ENCODE measurements at places on chromosomes 2 and 18.

GRCh38 chr18:54736981-54737380 lies 91.3 kb upstream of the RAB27B start:
- no peak for DNase-seq
- H3K4me3 ChIP-seq = no peak overlapping the region
- no peak overlapping the region for H3K27ac ChIP-seq
- no peaks in the 10 kb centered on the region for H3K36me3 ChIP-seq
- H3K4me1 ChIP-seq = no peaks in the 10 kb centered on the region

DNA sequence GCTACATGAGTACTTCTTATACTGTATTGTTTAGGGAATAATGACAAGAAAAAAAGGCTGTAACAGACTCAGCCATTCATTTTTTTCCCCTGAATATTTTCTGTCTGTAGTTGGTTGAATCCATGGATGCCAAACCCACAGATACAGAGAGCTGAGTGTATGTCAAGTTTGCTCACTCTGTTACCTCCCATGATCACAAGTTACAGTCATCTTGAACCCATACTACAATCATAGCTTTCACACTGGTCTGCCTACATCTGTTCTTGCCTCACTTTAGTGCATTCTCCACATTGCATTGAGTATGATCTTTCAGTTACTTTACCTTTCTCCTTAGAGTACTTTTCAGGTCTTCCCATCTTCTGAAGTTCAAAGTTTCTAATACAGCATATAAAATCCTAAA lies 94.0 kb downstream of the BIRC6 start:
- H3K4me1 ChIP-seq = peaks cover 5% of the 10 kb centered on the region
- H3K4me3 ChIP-seq = no peak overlapping the region
- H3K36me3 ChIP-seq = peaks cover 8% of the 10 kb centered on the region
- H3K27ac ChIP-seq = no peak overlapping the region

DNA sequence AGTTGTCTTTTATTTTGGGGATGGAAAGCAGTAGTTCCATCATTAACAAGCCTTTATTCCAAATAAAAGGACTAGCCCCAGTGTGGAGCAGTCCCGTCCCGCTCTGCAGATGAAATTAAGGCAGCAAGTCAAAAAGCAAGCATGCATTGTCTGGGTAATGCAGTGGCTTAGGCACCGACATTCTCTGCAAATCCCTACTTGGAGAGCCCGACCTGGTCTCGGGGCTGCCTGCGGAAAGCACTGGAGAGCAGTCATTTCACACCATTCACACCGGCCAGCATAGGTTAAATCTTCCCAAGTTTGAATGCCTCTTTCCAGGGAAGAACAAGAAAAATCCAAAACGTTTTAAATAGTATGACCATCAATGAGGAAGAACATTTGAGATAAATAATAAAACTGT lies 24.4 kb upstream of the RAB12 start:
- H3K4me1 ChIP-seq = no peaks in the 10 kb centered on the region
- no peak overlapping the region for H3K27ac ChIP-seq

GRCh38 chr2:74671479-74671878 lies 17.4 kb downstream of the SEMA4F start:
- no peaks in the 10 kb centered on the region for H3K4me1 ChIP-seq
- no peak overlapping the region for H3K4me3 ChIP-seq
- H3K27ac ChIP-seq = no peak overlapping the region
- DNase-seq = no peak

- no peaks in the 10 kb centered on the region for H3K36me3 ChIP-seq
- H3K27me3 ChIP-seq = no peaks in the 10 kb centered on the region
- peaks cover 7% of the 10 kb centered on the region for H3K4me1 ChIP-seq
- H3K27ac ChIP-seq = no peak overlapping the region
- no peak overlapping the region for H3K4me3 ChIP-seq
These were observed 8.5 kb downstream of the UXS1 start for GRCh38 chr2:106185475-106186184.

DNA sequence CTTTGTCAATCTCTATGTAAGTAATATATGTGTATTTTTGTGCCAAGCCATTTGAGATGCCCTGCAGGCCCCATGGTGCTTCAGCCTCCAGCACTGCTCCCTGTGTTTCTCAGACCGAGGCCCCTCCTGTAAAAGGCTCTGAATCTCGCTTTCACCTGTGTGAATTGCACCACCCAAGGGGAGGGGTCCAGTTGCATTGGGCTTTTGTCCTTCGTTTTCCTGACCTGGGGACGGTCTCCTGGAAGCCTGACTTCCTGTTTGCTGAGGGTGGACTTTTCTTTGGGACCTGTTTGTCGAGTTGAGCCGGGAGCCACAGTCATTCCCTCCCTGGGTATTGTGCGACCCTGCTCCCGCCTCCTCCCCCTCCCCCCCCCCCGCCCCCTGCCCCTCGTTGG lies 48.9 kb downstream of the AGAP1 start:
- no peaks in the 10 kb centered on the region for H3K4me1 ChIP-seq
- DNase-seq = no peak
- H3K27ac ChIP-seq = no peak overlapping the region
- no peak overlapping the region for H3K4me3 ChIP-seq
- no peaks in the 10 kb centered on the region for H3K36me3 ChIP-seq

- DNase-seq = no peak
- H3K27me3 ChIP-seq = no peaks in the 10 kb centered on the region
- H3K27ac ChIP-seq = peak overlapping the region; percentile 75
These were observed 540 bp downstream of the ATP9B start for GRCh38 chr18:79069717-79070151.

DNA sequence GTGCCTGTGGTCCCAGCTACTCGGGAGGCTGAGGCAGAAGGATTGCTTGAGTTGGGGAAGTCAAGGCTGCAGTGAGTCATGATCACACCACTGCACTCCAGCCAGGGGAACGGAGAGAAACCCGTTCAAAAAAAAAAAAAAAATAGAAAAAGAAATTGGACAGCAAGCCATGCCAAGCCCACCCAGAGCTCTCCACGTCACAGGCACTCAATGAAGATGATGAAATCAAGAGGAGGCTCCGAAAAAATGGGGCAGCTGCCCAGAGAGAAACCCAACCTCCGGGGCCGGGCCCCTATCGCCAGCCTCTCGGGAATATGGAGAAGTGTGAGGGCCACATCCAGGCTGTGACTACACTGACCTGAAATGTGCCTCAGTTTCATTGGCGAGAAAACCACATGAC lies 40.0 kb downstream of the BIN1 start:
- H3K4me1 ChIP-seq = peaks cover 40% of the 10 kb centered on the region
- DNase-seq = no peak
- no peaks in the 10 kb centered on the region for H3K36me3 ChIP-seq
- H3K27ac ChIP-seq = no peak overlapping the region

- no peak for DNase-seq
- H3K4me3 ChIP-seq = no peak overlapping the region
- no peaks in the 10 kb centered on the region for H3K36me3 ChIP-seq
- no peaks in the 10 kb centered on the region for H3K27me3 ChIP-seq
- H3K27ac ChIP-seq = no peak overlapping the region
- H3K4me1 ChIP-seq = peaks cover 13% of the 10 kb centered on the region
These were observed 53.8 kb downstream of the SMAD7 start for GRCh38 chr18:48896875-48897511.

DNA sequence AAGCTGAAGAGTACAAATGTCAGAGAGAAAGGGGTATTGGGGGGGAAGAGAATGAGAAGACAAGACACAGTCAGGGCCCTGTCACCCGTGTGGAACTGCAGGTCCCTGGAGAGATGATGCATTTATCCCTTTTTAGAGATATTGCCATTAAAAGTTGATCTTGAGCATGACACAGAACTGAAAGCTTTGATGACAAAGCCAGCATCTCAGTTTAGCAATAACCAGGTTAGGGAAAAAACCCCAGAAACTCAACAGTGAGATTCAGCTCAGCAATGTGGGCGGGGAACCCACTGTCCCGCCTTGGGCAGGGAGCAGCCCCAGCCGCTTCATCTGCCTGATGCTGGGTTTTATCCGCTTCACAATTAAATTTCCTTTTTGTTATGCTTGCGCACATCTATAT lies 181.1 kb downstream of the NEDD4L start:
- H3K4me3 ChIP-seq = no peak overlapping the region
- no peaks in the 10 kb centered on the region for H3K36me3 ChIP-seq
- no peaks in the 10 kb centered on the region for H3K27me3 ChIP-seq
- peak overlapping the region; percentile 95 for H3K27ac ChIP-seq
- H3K4me1 ChIP-seq = peaks cover 77% of the 10 kb centered on the region
- DNase-seq = peak; percentile 37

DNA sequence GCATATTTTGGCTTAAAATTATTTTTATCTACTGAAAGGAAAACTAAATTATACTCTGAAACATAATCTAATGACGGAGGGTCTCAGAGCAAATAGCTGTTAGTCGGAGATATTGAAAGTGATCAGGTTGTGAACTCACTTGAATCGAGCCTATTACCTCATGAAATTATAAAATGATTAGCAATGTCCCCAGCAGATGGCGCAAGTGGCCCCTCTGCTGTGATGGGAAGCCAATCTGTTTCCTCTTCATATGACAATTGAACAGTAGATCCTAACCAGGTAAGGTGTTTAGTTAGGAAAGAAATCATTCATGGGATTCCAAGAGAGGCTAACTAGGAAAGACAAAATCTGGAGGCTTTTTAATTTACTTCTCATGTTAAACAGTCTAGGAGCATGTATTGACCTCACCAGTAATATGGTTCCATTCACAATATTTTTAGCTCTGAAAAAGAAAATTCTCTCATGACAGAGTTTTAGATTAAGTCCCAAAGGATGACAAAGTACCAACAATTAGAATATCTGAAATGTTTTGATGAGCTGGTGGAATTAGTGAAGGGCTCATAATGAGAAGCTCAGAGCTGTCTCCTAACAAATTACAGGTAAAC lies 29.9 kb upstream of the MPPE1 start:
- no peaks in the 10 kb centered on the region for H3K4me1 ChIP-seq
- H3K4me3 ChIP-seq = no peak overlapping the region
- H3K27ac ChIP-seq = no peak overlapping the region
- DNase-seq = peak; percentile 85

GRCh38 chr2:198698230-198698629 lies 759.5 kb downstream of the SATB2 start:
- no peaks in the 10 kb centered on the region for H3K27me3 ChIP-seq

DNA sequence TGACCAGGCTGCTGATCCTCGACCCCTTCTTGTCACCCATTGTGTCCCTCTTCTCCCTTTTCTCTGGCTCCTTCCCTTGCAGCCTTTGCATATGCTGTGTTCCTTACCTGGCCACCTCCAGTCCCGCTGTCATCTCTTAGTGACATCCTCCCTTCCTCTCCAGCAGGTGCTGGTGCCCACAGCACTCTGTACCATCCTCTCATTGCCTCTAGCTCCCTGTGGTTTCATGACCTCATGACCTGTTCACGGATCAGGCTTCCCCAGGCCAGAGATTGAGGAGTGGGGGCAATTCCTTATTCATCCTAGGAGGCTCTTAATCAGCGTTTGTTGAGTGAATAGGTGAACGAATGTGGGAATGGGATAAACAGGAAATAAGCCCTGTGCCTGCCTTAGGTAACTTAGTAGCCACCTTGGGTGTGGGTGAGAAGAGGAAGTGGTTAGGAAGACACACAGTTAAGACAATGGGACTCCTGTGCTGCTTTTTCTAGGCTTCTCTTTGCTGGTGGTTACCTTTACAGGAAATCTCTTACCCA lies 35.5 kb downstream of the ITGA6 start:
- H3K27ac ChIP-seq = no peak overlapping the region
- no peaks in the 10 kb centered on the region for H3K36me3 ChIP-seq
- H3K4me1 ChIP-seq = peaks cover 22% of the 10 kb centered on the region

- H3K27ac ChIP-seq = no peak overlapping the region
- no peaks in the 10 kb centered on the region for H3K27me3 ChIP-seq
- H3K4me3 ChIP-seq = no peak overlapping the region
- H3K36me3 ChIP-seq = no peaks in the 10 kb centered on the region
- H3K4me1 ChIP-seq = no peaks in the 10 kb centered on the region
These were observed 58.4 kb downstream of the ALPK2 start for GRCh38 chr18:58570360-58571064.

GRCh38 chr2:66852953-66853352 lies 418.0 kb downstream of the MEIS1 start:
- DNase-seq = no peak
- H3K4me3 ChIP-seq = no peak overlapping the region
- no peaks in the 10 kb centered on the region for H3K36me3 ChIP-seq
- no peaks in the 10 kb centered on the region for H3K27me3 ChIP-seq

GRCh38 chr2:237674731-237675276 lies 47.4 kb downstream of the LRRFIP1 start:
- peak overlapping the region; percentile 42 for H3K27ac ChIP-seq
- H3K27me3 ChIP-seq = no peaks in the 10 kb centered on the region
- no peak overlapping the region for H3K4me3 ChIP-seq
- H3K36me3 ChIP-seq = no peaks in the 10 kb centered on the region
- H3K4me1 ChIP-seq = peaks cover 24% of the 10 kb centered on the region
- peak; percentile 56 for DNase-seq

DNA sequence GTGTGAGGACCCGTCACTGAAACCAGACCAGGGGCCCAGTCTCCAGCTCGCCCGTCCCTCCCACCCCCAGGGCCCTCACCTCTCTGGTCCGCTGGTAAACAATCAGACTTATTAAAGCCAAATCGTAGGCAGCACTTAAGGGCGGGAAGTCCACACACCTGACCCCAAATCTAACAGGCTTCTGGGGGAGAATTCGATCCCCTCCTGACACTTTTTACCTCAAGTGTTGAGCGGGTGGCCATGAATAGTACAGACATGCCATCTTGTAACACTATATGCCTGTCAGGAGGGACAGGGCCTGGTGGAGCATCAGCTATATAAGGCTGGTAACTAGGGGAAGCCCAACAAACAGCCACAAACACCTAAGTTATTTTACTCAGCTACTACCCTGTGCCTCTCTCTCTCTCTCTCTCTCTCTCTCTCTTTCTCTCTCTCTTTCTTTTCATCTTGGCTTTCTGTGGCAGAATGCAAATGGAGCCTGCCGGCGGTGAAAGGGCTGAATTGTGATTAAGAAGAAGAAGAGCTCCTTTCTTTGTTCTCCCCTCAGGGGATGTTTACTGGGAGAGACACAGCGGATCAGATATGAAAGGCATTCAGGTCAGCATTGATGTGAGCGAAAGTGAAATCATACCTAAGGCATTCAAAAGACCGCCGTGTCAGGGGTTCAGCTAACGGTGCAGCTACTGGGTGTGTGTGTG lies 9.5 kb downstream of the ZEB2 start:
- peaks cover 2% of the 10 kb centered on the region for H3K4me1 ChIP-seq
- H3K4me3 ChIP-seq = no peak overlapping the region
- no peaks in the 10 kb centered on the region for H3K36me3 ChIP-seq
- DNase-seq = no peak
- H3K27me3 ChIP-seq = peaks cover 7% of the 10 kb centered on the region

DNA sequence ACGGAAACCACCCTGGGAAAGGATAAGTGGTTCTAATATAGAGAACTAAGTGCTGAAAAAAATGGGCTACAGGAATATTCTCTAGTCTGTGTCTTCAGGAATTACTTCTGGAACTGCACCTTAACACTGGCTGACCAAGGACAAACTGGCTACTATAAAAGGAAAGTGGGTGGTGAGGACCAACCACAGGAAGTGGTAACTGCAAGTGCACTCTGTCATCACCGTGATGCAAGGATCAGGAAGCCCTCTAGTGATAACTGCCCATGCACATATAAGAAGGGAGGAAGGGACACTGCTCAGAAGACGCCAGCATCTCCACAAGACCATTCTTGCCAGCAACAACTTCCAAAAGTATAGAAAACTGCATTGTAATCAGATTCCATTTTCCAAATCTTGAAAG lies 424.4 kb upstream of the RGPD4 start:
- peaks cover 25% of the 10 kb centered on the region for H3K4me1 ChIP-seq
- H3K36me3 ChIP-seq = no peaks in the 10 kb centered on the region
- H3K27ac ChIP-seq = peak overlapping the region; percentile 78
- no peak for DNase-seq
- H3K4me3 ChIP-seq = no peak overlapping the region

GRCh38 chr2:102588213-102588939 lies 31.0 kb upstream of the SLC9A2 start:
- H3K27me3 ChIP-seq = no peaks in the 10 kb centered on the region
- no peaks in the 10 kb centered on the region for H3K4me1 ChIP-seq
- no peak for DNase-seq
- no peak overlapping the region for H3K27ac ChIP-seq
- H3K36me3 ChIP-seq = no peaks in the 10 kb centered on the region

GRCh38 chr2:192236136-192236535 lies 41.4 kb upstream of the TMEFF2 start:
- DNase-seq = no peak
- no peak overlapping the region for H3K4me3 ChIP-seq
- no peaks in the 10 kb centered on the region for H3K36me3 ChIP-seq
- no peaks in the 10 kb centered on the region for H3K27me3 ChIP-seq
